CD8-positive, alpha-beta memory T cell (primary cell): ENCODE measurements at places on chromosomes 6 and 20. TPM values are rescaled to one million over a fixed set of nuclear protein-coding genes. Genes with fewer than 3 reads are reported as not detected.

MOG gene
- not detected for total RNA-seq

RPRD1B gene
- total RNA-seq = 39.1 TPM

DNA sequence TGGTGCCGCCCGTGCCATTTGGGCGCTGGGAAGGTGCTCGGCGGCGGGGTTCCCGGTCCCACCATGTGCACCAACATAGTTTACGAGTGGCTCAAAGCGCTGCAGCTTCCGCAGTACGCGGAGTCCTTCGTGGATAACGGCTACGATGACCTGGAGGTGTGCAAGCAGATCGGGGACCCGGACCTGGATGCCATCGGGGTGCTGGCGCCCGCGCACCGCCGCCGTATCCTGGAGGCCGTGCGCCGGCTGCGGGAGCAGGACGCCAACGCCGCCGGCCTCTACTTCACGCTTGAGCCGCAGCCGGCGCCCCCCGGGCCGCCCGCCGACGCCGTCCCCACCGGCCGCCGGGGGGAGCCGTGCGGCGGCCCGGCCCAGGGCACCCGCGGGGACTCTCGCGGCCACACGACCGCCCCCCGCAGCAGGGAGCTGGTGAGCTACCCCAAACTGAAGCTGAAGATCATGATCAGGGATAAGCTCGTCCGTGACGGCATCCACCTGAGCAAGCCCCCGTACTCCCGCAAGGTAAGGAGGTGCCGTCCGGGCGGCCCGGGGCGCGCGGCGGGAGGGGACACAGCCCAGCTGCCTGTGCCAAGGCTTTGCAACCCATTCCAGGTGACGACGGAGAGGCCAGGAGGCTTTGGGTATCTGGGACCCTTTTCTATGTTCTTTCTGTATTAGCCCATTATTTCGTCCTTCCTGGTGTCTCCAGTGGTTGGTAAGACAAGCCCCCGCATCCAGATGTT lies 547 bp downstream of the SAMD5 start:
- no peaks in the 10 kb centered on the region for H3K36me3 ChIP-seq
- H3K4me1 ChIP-seq = no peaks in the 10 kb centered on the region
- no peak overlapping the region for H3K4me3 ChIP-seq
- peaks cover 21% of the 10 kb centered on the region for H3K27me3 ChIP-seq

GRCh38 chr6:68313911-68314310 lies 321.2 kb upstream of the ADGRB3 start:
- H3K27me3 ChIP-seq = no peaks in the 10 kb centered on the region
- DNase-seq = no peak
- no peaks in the 10 kb centered on the region for H3K36me3 ChIP-seq
- H3K4me1 ChIP-seq = no peaks in the 10 kb centered on the region
- H3K27ac ChIP-seq = no peak overlapping the region

DNA sequence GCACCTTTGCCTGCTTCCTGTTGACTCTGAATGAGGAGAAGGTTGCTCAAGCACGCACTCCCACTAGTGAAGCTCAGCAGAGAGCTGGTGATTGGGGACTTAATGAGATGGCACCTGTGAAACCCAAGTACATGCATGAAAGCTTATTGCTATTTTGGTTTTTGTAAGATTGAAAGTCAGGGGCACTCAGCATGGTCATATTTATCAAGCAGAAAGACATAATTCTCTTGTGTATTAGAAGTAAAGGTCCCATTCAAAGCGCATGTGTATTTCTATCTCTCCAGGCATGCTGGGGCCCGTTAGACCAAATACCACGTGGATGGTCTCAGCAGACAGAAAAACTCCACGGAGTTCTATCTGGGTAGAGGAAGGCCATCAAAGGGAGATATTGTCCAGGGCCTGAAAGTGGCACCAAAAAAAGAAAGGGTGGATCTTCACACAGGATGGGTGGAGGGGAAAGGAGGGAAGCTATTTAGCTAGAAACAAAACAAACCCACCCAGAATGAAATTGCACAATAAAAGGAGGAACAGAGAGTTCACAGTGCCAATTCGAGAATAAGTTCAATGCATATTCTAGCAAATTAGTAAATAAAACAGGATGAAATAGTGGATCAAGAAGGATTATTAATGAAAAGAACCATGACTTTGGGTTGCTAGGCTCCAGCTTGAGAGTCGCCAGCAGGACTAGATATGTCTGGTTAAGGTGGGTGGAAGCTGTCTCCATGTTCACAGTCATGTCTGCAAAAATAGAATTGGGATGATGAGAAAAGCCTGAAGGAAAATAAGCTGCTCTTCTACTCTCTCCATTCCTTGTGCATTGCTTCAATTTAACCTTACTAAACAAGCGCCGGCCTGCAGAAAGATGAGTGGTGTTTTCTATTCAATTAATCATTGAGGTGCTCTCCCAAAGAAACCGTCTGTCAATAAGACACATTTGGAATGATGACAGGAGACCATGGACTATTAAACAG lies 224.9 kb upstream of the DTNBP1 start:
- H3K36me3 ChIP-seq = no peaks in the 10 kb centered on the region
- no peak overlapping the region for H3K4me3 ChIP-seq

GRCh38 chr20:52845044-52845443 lies 127.1 kb upstream of the TSHZ2 start:
- no peaks in the 10 kb centered on the region for H3K36me3 ChIP-seq
- no peaks in the 10 kb centered on the region for H3K27me3 ChIP-seq
- H3K4me3 ChIP-seq = no peak overlapping the region
- H3K27ac ChIP-seq = no peak overlapping the region
- no peak for DNase-seq

DNA sequence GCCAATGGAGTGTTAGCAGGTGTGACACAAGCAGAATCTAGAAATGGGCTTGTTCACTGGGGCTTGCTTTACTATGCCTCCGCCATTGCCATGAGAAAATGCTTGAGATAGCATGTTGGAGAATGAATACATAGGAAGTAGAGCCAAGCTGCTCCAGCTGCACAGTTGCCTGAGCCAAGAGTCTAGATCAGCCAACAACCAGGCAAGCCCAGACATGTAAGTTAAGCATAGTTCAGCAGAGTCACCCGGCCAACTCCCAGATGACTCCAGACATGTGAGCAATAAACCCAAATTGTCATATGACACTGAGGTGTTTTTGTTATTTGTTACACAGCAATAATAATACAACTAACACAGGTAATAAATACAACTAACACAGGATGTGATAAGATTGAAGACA lies 167.9 kb downstream of the HAO1 start:
- no peak overlapping the region for H3K4me3 ChIP-seq
- H3K27me3 ChIP-seq = no peaks in the 10 kb centered on the region
- no peak overlapping the region for H3K27ac ChIP-seq
- no peak for DNase-seq
- no peaks in the 10 kb centered on the region for H3K36me3 ChIP-seq

DNA sequence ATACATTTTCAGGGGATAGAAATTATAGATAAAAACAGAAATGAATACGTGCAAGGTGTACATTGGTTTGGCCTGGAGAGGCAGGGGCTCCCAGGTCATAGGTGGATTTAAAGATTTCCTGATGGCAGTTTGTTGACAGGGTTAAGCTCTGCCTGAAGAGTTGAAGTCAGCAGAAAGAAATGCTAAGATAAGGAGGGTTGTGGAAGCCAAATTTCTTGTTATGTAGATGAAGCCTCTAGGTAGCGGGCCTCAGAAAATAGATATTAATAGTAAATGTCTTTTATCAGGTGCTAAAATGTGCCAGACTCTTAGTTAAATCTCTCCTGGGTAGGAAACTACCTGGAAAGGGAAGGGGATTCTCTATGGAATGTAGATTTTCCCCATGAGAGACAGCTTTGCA lies 188.8 kb downstream of the CDH26 start:
- H3K27ac ChIP-seq = no peak overlapping the region
- DNase-seq = no peak
- H3K4me1 ChIP-seq = no peaks in the 10 kb centered on the region
- H3K36me3 ChIP-seq = no peaks in the 10 kb centered on the region
- H3K4me3 ChIP-seq = no peak overlapping the region
- H3K27me3 ChIP-seq = no peaks in the 10 kb centered on the region

DNA sequence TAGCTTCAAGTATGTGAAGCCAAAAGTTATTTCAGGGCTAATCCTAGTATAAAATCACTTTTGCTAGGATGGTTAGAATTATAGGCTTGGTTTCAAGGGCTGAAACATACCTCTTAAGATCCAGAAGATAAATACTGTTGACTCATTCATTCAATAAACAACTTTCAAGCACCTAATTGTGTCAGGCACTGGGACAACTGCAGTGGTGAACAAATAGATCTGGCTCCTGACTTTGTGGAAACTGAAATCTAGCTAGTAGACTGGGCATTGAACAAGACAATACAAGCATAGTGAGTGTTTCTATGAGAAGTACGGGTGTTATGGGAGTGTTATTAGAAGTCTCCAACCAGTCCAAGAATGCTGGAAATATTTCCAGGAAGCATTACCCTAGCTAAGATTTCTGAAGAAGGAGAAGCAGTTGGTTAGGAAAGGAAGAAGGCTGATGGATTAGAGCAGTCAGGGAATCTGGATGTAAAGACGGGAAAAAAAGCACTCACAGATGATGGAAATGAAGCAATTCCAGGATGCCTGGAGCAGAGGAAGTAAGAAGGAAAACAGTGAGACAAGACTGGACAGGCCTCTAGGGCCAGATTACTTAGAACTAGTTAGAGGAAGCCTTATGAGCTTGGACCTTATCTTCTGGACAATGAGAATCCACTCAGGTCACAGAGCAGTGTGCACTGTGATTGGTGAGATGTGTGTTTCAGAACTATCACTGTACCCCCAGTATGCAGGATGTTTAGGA lies 132.6 kb upstream of the RAB32 start:
- no peak overlapping the region for H3K4me3 ChIP-seq
- no peaks in the 10 kb centered on the region for H3K36me3 ChIP-seq
- no peaks in the 10 kb centered on the region for H3K27me3 ChIP-seq
- no peaks in the 10 kb centered on the region for H3K4me1 ChIP-seq
